Cortex of kidney (tissue), 1 donor: ENCODE measurements at places on chromosomes 12 and 14.

DNA sequence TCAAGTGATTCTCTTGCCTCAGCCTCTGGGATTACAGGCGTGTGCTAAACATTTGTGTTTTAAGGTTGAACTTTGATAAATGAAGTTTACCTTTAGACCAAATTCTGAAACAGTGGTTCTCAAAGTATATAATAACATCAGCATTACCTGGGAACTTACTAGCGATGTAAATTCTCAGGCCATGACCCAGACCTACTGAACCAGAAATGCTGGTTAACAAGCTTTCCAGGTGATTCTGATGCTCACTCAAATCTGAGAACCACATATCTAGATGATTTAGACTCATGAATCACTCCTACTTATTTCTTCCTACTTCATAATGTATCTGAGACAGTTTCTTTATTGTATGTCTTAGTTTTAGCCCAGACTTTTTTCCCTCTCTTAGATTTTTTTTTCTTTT, 43.6 kb downstream of the RAD51B start:
- no peak for DNase-seq

DNA sequence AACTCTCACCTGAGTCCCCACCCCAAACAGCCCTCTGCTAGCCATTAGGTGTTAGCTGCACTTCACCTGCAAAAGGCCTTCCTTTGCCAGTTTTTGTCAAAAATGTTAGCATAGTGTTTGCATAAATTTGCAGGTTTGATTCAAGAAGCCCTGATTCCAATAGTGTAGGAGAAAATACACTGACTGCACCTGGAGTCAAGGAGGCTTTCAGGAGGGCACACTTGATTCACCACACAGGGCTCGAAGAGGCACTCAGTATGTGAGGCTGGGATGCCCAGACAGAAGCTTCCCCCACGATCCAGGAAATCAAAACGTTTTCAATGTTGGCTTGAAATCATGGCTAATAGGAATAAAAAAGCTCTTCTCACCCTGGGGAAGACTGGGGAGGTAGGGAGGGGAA, 40.5 kb upstream of the DDX11 start:
- DNase-seq: no peak

GRCh38 chr14:36848213-36848612, 186.6 kb downstream of the PAX9 start:
- DNase-seq: no peak

- no peak for DNase-seq
These were observed 429.1 kb downstream of the RAD51B start for GRCh38 chr14:68248481-68249255.

GRCh38 chr14:91335191-91336092, 82.2 kb downstream of the CCDC88C start:
- no peak for DNase-seq
